Activated CD4-positive, alpha-beta T cell treated with anti-CD3 and anti-CD28 coated beads for 36 hours (primary cell): ENCODE measurements at places on chromosomes 11 and 22.
A peak's percentile ranks its signal among the peaks of the same experiment; 100 is the strongest.

- peak; percentile 50 for DNase-seq
Observed at GRCh38 chr22:19984201-19984753, 32.3 kb downstream of the ARVCF start.

- DNase-seq: no peak
Observed at GRCh38 chr11:59459916-59460315, 3.2 kb downstream of the OR4D6 start.

DNA sequence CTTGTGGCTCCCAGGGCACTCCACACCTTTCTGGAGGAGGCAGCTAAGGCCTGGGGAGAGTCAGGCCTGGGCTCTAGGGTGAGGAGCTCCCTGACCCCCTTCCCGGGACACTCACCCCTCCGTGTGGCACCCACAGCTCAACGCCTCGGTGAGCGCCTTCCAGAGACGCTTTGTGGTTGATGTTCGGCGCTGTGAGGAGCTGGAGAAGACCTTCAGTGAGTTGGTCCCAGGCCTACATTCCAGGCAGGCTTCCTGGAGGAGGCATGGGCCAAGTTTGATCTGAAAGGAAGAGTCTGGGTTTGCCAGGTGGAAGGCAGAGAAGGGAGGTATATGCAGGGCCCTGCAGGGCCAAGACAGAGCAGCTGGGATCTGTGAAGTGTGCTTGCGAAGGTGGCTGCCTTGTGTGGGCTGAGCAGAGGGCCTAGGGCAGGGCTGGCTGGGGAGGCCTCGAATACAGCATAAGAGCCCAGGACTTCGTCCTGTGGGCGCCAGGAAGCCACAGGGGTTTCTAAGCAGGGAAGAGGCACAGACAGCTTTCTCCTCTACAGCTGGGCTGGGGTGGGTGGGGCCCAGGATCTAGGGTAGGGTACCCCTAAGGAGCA, 2.9 kb downstream of the TCIRG1 start:
- peak; percentile 9 for DNase-seq

DNA sequence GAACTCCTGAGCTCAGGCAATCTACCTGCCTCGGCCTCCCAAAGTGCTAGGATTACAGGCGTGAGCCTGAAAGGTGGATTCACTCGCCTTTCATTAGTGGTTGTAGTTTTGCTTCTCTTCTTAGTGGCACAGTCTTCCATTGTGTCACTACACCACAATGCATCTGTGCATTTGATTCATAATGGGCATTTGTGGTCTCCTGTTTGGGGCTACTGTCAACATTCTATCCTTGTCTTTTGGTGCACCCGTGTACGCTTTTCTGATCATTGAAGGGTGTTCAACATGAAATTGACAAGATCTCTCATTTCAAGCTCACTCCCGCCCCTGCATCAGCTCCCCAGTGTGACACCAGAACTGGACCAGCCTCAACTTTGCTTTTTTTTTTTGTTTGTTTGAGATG, 2.0 kb upstream of the SYT12 start:
- DNase-seq: peak; percentile 25

- DNase-seq: no peak
Observed at GRCh38 chr11:12505183-12505582, 127.8 kb downstream of the PARVA start.

- DNase-seq: no peak
Observed at GRCh38 chr11:83088965-83089364, 17.3 kb upstream of the RAB30 start.

- DNase-seq: no peak
Observed at GRCh38 chr22:20761536-20761935, 12.4 kb upstream of the SERPIND1 start.

DNA sequence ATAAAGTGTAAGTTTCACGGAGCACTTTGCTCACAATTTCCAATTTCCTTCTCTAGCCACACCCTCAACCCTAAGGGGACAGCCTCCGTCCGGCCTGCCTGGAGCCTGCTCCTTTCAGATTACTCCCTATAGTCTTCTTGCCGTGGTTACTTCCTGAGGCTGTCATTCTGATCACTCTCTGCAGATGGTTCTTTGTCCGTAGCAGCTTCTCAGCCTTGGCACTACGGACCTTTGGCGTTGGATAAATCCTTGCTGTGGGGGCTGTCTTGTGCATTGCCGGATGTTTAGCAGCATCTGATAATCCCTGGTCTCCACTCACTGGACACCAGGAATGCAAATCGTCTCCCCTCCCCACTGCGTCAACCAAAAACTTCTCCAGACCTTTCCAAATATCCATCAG, 447.5 kb upstream of the KIRREL3 start:
- no peak for DNase-seq

DNA sequence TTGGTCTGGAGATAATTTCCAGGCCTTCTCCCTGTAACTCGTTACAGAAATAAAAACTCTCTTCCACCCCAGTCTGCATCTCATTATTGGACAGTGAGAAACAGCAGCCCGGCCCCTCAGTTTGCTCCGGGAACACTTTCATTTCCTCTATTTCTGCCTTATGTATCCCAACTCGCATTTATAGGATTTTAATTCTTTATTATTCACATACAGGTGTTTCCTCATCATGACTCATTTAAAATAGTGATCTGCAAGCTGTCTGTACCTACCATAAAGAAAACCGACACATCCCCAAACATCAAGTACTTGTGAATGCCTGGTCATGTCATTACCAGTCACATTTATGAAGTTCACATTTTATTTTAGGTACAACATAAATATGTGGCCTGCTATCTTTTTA, 42.8 kb downstream of the PIWIL3 start:
- DNase-seq: no peak

- DNase-seq: peak; percentile 20
Observed at GRCh38 chr11:34654483-34655334, 33.8 kb downstream of the EHF start.

GRCh38 chr11:80698637-80699036, 1257.8 kb upstream of the TENM4 start:
- no peak for DNase-seq

DNA sequence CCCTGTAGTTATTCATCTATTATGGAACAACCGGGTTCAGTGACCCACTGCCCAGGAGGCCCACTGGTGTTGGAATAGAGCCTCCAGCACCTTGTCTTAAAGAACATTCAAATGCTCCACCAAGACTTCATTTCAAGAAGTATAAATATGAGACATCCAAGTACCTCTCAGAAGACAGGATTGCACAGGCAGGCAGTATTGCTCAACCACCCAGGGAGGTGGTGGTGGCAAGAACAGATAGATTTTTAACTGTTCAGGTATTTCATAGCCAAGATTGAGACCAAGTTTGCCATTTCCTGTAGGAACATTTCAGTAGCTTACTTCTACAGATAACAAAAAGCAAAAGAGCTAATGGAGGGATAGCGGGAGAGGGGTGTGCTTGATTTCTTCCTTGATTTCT, 78.7 kb downstream of the COMMD9 start:
- no peak for DNase-seq

DNA sequence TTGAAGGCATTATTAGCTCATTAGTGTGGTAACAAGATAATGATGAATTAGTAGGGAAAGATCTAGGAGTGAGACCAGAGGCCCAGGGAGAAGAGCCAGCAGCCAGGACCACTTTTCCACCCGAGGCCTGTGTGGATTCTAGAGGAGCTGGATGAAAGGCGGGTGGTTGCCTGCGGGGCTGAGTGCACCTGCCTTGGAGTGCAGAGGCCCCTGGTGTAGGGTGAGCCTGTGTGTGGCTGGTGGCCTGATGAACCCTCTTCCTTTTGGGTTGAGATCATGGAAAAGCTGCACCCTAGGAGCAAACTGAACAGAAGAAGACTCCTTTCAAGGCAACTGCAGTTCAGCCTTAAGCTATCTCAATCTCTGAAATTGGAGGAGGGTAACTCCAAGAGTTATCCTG, 5.9 kb upstream of the TP53AIP1 start:
- no peak for DNase-seq

GRCh38 chr11:33110083-33110482, 51.2 kb downstream of the CSTF3 start:
- no peak for DNase-seq

DNA sequence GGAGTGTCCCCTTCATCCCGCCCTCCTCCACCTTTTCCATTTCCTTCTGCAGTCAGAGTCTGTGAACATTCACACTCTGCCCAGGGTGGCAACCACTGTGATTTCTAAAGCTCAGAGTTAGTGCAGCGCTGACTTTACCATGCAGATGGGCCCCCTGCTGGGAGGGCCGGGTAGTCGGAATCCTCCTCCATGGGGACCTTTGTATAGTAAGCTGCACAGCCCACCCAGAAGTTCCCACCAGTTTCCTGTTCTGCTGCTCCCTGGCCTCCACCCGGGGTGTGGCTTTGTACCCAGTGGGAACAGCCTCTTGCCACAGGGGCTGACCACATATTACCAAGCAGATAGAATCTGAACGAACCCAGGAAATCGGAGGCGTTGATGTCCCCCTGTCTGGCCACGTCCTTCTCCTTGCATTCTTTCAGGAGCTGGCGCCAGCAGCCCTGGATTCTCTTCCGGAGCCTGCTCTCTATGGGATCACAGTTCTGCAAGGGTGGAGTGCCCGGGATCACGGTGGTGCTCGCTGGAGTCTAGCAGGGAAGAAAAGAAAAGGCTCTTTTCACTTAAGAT, 125.3 kb downstream of the MPPED1 start:
- DNase-seq: peak; percentile 23

DNA sequence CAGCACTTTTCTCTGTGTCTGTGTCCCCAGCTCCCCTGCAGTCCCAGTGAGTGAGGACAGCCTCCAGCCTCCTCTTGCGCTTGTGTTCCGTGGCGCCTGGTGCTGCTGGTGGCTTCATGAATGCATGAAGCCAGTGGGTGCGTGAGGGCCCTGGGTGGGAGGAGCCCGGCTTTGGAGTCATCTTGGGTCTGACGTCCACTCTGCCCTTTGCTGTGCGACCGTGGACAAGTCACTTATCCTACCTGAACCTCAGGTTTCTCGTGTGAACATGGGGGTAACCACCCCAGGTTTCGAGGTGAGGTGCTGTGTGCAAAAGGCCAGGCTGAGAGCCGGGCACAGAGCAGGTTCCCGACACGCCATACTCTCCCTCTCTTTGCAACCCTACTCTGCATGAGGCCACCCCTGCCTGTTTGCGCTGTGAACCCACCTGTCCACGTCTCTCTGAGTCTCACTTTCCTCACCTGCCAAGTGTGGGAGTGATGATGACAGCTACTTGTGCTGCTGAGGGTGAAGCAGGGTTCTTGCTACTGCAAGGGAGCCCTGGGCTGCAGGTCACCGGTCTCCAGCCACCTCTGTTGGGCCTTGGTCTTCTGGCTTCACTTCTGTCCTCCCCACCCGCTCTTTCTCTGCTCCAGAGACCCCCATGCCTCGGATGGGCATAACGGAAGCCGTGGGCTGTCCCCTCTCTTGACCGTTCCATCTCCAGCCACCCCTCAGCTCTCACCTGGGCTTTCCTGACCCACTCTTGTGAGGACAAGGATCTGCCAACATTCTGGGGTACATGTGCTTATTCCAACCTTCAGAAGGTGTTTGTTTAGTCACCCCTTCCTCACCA, 537.6 kb downstream of the TBC1D22A start:
- no peak for DNase-seq

DNA sequence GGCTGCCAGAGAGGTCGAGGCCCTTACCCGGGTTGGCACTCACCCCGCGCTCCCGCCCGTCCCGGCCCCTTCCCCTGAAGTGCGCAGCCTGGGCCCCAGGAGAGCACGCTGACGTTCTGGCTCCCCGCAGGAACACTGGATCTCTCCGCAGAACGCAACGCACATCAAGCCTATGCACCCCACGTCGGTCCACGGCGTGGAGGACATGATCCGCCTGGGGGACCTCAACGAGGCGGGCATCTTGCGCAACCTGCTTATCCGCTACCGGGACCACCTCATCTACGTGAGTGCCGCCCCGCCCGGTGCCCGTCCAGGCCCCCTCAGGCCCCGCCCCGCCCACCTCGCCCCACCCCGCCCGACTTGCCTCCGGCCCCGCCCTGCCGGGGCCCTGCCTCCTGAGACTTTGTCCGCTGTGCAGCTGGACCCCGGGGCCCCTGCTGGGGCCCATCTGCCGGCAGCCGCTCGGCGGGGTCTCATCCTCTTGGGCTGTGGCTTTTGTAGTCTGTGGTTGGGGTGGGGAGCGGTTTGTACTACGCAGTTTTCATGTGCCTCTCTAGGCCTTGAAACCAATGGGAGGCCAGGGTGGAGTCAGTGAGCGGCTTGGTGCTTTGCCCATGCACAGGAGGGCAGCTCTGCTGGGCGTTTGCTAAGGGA, 19.7 kb downstream of the MYO7A start:
- DNase-seq: peak; percentile 45

- no peak for DNase-seq
Observed at GRCh38 chr11:125479137-125479536, 16.9 kb downstream of the FEZ1 start.

DNA sequence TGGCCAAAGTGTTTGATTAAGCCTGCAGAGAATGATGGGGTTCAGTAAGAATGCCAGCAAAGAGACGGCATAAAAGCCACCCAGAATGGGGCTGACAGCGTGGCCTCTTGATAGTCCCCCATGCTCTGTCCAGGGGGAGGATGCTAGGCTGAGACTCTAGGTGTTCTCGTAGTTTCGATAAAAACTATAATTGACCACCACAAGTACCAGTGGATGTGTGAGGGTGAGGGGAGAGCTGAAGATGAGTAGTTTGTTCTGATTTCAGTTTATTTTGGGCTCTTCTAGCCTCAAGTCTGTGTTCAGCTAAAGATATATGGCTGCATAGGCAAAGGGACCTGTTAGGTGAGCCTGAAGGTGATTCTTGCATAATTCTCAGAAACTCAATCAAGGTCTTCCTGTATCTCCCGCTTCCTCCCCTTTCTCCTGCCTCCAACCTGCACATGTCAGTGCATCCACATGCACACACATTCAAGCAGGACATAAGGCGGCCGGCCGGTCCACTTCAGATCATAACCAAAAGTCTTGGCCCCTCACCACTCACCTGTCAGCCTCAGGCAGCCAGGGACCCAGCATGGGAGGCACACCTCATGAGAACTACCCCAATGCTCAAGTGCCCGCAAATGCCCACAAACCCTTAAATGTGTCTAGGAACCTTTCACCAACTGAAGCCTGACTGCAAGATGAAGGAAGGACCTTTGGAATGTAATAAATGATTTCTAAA, 31.2 kb downstream of the FLI1 start:
- DNase-seq: no peak

DNA sequence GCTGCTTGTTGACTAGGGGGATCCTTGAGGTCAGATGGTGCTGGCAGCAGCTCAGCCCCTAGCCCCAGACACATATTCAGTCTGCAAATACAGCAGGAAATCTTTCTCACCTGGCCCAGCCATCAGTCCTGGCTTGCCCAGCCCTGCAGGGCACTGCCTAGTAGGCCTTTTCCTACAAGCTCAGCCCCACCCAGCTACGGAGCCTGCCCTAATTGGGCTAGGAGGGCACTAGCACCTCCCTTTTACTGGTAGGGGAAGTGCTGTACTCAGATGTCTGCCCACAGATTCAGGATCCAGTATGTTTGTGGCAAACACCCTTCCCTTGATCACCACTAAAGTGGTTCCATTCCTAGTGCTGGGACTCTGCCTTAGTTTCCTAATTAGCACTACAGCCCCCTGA, 257.1 kb upstream of the CADM1 start:
- no peak for DNase-seq

DNA sequence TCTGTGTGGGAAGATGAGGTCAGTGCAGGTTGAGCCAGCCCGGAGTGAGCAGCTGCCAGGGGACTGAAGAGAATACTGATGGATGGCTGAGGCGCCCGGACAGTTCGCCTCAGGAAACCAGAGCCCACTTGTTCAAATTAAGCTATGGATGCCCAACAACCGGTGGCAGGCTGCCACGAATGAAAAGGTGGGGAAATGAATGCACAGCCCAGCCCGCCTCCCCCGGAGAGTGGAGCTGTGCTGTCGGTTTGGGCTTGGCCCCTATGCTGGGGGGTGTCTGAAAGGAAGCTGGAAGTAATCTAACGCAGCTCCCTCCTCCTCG, 21.9 kb downstream of the HSPA8 start:
- DNase-seq: no peak
